ENCODE measurements at places on chromosomes 5 and 9.

DNA sequence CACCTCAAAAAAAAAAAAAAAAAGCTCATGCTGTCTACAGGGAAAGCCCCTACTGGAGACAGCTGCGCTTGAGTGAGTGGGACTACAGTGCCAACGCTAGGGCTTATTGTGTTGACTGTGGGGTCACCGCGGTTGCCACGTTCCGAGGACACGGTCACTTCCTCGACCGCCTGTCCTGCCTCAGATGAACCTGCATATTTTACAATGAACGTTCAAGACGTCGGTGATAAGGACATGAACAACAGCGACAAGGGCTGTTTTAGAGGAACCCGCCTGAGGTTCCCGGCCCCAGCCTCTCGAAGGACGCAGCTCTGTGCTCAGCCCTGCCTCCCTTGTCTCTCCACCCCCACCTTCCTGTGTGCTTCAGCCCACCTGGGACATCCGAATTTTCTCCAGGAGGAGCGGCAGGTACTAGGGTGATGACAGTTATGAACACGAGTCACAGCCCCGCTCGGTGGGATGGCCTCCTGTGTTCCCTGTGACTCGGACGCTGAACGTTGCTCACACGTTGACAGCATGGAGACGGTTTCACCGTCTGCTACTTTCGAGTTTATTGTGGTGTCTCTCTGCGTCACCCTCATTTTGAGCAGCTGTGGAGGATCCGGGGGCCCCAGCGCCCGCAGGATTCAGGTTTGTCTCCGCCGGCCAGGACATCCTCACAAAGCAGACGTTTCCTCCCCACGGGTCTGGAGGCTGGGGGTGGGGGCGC, 11.3 kb upstream of the DIPK1B start:
- no peak for DNase-seq

DNA sequence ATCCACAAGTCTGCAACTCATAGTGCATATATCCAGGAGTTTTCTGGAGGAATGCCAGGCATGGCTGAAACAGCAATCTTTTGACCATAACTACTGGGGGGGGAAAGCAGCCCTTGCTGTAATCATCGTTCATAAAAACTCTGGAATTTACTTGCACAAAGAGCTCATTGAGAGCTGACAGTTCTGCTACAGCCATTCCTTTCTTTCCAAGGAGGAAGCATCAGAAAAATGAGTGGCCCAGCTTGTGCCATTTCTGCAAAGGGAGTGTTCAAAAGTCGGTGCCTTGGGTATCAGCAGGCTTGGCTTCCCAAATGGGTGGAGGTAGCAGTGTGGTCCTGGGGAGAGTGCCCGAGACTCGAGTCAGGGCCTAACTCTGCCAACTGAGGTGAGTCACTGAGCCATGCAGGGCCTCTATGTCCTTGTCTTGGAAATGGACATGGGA, 101.5 kb downstream of the GCNT1 start:
- DNase-seq = peak; percentile 52

DNA sequence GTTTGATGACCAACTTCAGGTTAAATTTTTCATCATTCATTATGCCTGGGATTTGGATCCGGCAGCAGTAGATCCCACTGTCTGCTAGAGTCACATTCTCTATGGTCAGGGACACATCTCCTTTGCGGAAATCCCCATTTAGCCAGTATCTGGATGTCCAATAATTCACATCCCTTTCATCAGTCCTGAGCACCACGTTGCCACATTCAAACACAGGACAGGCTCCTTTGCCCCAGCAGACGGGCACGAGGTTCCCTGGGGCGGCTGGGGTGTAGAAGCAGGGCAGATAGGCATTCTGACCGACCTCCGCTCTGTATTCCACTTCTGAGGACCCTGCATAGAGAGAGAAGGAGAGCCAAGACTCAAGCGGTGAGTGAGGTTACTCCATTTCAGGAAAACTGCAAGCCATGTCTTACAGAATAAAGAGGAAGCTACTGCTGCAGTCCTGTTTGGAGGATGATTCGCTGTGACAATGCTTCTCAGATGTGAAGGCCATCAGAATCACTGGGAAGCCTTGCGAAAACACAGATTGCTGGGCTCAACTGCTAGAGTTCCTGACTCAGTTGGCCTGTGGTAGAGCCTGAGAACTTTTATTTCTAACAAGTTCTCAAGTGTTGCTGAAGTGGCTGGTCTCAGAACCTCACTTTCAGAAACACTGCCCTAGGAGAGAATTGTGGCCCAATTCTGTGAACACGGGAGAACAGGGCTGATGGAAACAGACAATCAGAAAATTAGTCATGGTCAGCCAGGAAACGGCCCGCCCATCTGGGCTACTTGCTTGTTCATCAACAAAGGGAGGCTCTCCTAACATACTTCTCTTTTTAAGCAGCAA, 2.0 kb downstream of the HAVCR2 start:
- DNase-seq = no peak

DNA sequence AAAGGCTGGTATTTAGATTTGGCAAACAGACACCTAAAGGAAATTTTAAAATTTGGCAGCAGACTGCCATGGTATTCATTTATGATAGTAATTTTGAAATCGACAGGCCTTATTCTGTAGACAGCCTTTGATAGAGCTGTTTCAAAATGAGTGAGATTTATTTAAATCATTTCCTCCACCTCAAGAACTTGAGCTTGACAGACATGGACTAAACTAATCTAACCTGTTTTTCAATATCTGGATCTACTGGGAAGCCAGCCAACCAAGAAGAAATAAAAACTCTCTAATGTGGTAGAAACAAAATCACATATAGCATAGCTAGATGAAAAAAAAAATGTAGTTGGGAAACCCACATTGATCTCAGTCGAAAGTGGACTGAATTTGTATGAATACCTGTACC, 56.9 kb upstream of the RASA1 start:
- DNase-seq = peak; percentile 17

All from NCI-H1048 (cell line).